ENCODE measurements at places on chromosomes 2 and 18.

GRCh38 chr2:17190527-17190926, 327.7 kb downstream of the RAD51AP2 start:
- no peak for DNase-seq

DNA sequence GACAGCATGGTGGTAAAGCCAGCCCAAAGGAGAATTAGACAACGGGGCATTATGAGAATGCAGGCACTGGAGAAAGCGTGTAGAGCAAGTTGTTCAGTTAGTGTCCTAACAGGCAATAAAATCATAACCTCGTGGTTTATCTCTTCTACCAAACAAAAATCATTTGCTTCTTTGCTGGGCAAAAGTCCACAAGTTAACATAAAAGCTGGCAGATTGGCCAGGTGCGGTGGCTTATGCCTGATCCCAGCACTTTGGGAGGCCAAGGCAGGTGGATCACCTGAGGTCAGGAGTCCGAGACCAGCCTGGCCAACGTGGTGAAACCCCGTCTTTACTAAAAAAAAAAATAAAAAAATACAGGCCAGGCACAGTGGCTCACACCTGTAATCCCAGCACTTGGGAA, 364.1 kb downstream of the SETBP1 start:
- no peak for DNase-seq

DNA sequence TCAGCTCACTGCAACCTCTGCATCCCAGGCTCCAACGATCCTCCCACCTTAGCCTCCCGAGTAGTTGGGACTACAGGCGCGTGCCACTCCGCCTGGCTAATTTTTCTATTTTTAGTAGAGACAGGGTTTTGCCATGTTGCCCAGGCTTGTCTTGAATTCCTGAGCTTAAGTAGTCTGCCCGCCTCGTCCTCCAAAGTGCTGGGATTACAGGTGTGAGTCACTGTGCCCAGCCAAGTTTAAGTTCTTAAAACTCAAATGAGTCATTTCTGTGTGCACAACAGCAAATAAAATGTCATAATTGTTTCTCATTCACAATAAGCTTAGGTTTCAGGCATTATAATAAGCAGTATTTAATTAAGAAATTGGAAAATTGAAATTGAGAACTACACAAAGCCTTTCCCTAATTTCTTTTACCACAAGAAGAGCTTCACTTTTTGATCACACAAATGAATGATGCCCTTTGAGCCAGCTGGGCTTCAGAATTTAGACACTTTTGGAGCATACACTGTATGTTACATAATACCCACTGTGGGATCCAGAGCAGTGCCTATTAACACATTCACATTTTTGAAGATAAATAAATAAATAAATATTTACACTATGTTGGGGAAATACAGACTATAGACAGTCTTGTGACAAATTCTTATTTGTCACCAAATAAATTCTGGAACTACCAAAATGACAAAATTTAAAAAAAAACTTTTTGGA, 8.6 kb upstream of the ME2 start:
- DNase-seq: no peak

DNA sequence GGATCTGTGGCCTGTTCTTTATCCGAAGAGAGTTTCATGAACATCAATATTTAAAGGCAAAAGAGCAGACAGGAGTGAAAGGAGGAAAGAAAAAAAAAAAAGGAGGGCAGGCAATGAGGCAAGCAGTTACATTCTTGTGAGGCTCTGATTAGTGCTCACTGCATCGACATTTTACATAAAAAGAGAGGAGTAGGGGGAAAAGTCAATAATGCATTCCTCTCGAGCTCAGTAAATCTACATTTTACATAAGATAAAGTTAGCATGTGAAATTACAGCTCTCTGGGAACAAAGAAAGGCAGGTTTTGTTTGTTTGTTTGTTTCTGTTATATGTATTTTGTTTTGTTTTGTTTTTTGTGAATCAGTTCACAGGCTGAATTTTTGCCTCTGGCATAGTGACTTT, 187.1 kb upstream of the ARL4C start:
- DNase-seq: no peak

- DNase-seq: no peak
Observed at GRCh38 chr2:191128172-191128910, 22.5 kb downstream of the STAT4 start.

GRCh38 chr2:150939087-150939486, 322.6 kb downstream of the RBM43 start:
- peak; percentile 47 for DNase-seq

GRCh38 chr2:60028849-60029565, 524.4 kb downstream of the BCL11A start:
- peak; percentile 69 for DNase-seq
